ENCODE measurements at places on chromosomes 6 and 20. TPM values are rescaled to one million over a fixed set of nuclear protein-coding genes. Genes with fewer than 3 reads are reported as not detected.

DNA sequence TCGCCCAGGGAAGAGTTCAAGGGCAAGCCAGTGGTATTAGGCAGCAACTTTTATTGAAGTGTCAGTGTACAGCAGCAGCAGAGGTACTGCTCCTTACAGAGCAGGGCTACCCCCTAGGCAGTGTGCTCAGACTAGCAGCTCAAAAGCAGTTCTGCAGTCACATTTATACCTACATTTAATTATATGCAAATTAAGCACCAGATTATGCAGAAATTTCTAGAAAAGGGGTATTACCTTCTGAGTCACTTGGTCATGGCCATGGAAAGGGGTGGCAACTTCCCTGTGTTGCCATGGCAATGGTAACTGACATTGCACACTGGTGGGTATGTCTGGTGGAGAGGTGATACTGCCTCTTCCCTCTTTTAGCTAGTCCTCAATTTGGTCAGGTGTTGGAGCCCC, 2.1 kb upstream of the ZKSCAN4 start:
- no peak for DNase-seq

GRCh38 chr6:53322188-53323029, 26.3 kb downstream of the ELOVL5 start:
- DNase-seq: no peak

- no peak for DNase-seq
Measured at GRCh38 chr6:146581968-146582367, 16.8 kb upstream of the ADGB start.

DNA sequence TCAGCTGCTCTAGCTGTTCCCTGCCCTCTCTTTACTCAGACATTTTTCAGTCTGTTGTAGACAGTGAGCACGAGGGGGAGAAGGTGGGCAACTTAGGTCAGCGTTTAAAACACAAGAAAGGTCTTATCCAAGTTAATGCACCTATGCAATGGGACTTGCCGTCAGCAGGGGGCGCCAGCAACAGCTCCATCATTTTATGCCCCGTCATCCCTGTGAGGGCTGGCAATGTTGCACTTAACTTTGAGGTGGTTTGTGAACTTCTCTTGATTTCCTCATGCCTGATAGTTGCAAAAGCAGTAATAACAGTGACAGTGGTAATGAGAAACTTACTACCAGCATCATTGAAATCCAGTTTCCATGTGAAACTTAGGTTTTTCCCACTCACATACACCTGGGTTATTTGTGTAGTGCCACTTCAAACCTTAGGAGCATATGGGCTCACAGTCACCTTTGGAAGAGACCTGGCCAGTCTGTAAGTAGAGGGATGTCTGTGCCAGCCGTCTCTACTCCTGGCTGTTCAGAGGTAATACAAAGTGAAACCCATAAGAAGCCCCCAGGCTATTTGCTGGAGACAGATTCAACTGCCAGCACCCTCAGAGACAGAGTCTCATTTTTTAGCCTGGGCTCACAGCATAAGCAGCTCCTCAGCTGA, 44.9 kb upstream of the ID1 start:
- no peak for DNase-seq

GRCh38 chr20:40644863-40645262, 44.2 kb downstream of the MAFB start:
- DNase-seq: no peak

DNA sequence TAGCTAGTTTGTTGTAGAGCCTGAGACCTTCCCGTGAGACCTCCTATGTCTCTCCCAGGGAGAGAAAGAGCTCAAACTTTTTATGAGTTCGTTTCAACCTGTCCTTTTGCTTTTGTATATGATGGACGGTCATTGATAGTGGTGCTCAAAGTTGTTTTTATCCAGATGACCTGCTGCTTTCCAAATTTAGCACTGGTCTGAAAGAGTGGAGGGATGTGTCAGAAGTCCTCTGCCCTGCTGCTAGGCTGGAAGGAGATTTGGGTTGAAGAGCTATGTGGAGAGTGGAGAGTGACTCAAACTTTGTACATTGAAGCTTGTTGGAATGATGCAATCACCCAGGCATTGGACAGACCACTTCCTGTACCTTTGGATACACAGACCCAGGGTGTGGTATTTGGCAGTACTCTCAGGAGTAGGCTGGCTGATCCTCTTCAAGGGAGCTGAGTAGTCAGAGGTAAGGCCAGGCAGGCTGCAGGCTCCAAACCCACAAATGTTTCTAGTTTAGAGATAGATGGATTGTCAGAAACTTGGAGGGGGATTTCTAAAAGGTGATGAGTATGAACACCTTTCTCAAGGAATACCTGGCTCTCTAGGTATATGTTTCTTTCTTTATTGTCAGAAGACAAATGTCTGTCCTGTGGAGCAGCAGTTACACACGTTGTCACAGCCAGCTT, 49.4 kb upstream of the RREB1 start:
- no peak for DNase-seq

Gene UBD
- total RNA-seq: 9.2 TPM

Gene ACTL10
- 4.0 TPM for total RNA-seq

DNA sequence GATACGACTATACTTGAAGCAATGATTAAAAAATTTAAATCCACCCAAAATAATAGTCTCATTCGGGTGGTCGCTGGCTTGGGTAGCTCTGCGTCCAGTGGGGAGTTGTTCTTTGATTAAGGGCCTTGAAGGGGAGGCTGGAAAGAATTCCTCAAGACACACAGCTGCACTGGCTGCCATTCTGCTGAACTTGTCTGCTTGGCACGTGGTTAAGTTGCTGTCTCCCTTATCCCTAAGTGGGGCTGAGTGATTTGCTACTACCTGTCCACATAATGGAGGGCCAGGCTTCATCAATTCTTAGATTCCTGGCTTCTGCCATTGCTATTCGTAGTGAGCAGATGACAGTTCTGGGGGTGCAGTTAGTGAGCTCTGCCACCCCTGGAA, 98.5 kb downstream of the GMPR start:
- DNase-seq: no peak

GRCh38 chr20:25193843-25194242, 1.7 kb upstream of the ENTPD6 start:
- DNase-seq: no peak

DNA sequence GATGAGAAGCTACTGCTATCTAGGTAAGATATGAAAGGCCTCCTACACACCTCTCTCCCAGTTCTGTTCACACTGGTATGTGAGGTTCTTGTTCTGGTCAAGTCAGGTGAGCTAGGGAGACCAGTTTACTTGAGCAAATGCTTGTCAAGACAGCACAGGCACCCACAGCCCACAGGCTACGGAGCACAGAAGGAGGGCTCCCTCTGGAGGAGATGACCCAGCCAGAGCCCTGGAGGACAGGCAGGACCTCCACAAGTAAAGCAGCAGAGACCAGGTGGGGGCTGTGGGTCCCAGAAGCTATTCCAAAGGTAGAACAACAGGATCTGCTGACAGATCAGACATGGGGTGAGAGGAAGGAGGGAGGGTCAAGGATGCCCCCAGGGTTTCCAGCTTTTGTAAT, 13.2 kb downstream of the MMP24OS start:
- DNase-seq: no peak

GRCh38 chr6:111114482-111114881, 27.2 kb downstream of the SLC16A10 start:
- no peak for DNase-seq

DNA sequence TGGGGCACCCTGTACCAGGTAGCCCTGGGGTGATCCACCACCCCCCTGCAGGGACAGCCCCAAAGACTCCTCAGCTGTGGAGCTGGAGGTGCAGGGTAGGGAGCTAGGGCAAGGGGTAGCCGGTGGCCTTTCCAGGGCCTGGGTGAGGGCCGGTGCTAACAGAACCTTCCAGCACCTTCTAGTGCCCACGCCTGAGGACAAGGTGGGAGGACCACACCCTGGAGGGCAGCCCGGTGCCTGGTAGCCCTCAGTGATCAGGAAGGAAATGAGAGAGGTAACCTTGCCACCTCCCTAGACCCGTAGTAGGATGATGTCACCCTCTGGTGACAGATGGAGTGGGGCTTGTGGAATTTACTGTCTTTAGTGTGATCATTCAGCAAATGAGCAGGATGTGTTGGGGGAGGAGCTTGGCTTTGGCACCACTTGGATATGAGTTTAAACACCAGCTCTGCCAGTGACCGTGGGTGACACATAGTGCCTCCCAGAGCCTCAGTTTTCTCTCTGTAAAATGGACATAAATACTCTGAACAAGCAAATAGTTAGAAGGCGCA, 187.7 kb downstream of the NFATC2 start:
- no peak for DNase-seq

DNA sequence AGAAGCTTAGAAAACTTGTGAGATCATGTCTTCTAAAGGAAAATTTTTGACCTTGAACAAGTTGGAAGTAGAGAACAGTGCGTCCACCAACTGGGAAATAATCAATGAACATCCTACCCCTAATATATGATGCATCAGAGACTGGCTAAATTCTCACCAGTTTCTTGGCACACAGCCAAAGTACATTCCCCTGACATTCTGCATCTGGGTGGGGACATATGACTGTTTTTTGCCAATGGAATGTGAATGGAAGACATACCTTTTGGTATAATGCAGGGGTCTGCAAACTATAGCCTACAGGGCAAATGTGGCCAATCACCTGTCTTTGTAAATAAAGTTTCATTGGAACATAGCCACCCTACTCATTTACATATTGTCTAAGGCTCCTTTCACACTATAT, 84.7 kb downstream of the HAO1 start:
- DNase-seq: no peak

Gene TMEM244
- not detected for total RNA-seq

DNA sequence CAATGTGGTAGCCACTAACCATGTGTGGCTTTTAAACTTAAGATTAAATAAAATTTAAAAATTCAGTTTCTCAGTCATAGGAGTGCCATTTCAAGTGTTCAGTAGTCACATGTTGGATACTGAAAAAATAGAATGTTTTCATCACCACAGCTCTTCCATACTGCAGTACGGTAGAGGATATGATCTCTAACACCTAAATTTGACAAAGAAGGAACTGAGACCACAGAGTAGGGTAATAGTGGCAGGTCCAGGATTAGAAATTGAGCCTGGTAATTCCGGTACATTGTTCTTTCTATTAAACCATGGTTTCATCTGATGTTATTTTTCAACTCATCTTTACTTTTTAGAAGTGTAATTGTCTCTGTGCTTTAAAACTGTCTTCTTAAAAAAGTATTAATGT, 104.0 kb downstream of the CD2AP start:
- DNase-seq: no peak

- peak; percentile 99 for DNase-seq
Measured at GRCh38 chr6:121522265-121522664, 86.8 kb downstream of the GJA1 start.

DNA sequence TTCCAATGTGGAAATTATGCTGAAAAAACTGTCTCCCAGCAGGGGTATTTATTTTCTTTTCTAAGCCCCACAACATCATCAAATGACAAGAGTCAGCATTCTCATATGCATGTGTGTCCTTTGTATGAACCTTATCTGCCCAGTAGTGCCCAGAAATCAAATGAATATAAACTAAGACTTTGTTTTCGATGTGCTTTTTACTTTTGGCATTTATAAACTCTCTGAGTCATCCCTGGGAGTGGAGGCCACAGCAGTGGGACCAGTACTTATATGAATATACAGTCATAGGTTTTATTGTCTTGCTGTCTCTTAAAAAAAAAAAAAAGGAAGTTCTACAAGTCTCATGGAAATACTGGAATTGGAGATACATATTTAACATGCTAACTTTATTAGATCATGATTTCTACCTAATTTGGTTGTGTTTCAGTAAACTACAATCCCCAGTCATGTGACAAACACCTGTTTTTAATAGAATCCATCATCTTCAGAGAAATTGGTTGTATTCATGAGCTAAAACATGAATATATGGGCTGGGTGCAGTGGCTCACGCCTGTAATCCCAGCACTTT, 99.2 kb upstream of the TMEM181 start:
- DNase-seq: no peak

Gene AVP
- not detected for total RNA-seq

DNA sequence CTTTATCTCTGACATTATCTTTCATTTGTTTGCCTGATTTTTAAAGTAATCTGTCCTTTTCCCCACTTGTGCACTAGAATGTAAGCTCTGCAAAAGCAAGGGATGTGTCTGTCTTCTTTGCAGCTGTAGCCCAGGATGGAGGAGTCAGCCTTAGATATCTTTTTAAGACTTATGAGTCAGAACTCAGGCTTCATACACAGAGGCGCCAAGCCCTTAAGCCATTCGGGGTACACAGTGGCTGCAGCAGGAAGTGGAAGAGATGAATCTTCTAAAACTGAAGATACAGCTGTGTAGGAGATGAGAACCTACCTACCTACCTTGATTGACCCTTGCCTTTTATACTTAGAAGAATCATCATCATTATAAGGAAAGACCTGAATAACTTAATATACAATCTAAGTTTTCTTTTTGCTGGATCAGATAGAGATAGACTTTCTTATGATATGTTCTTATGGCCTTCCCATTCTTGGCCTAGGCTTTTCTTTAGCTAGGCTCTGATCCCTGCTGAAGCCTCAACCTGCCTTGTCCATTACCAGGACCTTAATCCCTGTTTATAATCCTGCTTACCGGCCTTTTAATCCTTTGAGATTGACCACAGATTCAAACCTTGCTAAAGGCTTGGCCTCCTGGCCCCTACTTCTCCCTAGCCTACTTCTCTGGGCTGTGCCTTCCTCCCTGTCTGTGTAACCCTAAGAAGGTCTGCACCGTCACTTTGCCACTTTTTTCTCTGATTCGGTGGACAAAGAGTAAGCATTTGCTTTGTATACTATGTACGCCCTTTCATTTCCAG, 304.5 kb downstream of the PRL start:
- DNase-seq: no peak

Gene PBOV1
- not detected for total RNA-seq

Gene MAN1A1
- 48.1 TPM for total RNA-seq
